HS-27A (cell line): ENCODE measurements at places on chromosomes 6 and 20.

DNA sequence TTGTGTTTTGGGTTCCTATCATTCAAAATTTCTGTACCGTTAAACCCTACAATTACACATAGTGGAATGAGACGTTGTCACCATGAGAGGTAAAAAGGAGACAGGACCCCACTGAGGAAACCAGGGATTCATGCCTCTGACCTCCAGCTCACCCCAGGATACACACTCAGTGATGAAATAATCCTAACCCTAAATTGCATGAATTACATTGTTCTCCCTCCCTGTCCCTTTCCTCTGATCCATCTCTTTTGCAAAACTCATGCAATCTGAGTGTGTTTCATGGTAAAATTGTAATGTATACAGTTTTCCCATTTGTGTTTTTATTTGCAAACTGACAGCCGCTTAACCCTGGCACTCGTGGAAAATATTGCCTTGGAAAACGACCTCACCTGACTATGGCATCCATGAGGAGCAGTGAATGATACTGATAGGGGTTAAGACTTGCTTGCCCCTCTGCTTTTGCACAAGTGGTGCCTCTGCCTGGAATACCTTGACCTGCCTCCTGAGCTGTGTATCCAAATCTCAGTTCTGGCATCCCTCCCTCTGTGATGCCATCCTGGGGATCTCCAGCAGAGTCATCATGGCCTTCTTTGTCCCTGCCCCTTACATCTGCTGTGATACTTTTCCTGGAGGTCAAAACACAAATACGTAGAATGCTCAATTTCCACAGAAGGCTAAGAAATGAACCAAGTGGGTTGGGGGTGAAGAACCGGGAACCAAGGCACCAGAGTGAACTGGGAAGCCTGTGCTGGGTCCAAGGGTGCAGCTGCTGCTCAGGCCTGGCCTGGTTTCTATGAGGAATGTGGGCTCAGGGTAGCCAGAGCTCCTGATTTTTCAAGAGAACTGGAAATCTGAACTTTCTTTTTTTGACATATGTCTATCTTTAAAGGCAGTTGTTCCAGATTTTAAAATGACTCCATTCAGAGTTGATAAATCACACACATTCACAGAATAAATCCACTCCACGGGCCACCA lies 211.6 kb upstream of the ZNF217 start:
- no peak for DNase-seq

GRCh38 chr20:62617711-62618483 lies 24.4 kb upstream of the SLCO4A1 start:
- DNase-seq, result no peak

DNA sequence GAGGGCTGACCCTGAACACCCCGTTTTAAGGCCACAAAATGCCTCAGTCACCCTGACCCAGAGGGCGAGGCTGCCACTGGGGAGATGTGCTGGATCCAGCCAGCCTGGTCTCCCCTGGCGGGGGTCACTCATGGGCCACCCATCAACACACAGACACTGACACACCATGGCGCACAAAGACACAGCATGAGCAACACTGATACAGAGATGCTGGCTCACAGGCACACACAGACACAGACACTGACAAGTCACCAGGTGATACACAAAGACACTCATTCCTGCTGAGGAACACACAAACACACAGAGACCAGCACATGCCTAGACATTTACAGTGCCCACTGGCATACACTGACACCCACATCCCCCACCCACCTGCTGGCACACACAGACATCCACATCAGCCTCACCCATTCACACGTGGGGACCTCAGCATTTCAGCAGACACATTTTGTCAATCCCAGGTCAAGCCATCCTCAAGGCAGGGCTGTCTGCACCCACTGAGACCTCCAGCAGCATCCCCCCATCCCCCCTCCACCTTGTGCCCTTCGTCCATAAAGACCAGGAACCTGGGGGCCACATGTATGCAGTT lies 63.4 kb downstream of the MDGA1 start:
- no peak for DNase-seq

- DNase-seq, result no peak
These were observed 4.7 kb downstream of the CCN2 start for GRCh38 chr6:131946404-131946991.
